G401 (cell line): ENCODE measurements at places on chromosomes 1 and 21. TPM values are rescaled to one million over a fixed set of nuclear protein-coding genes. Genes with fewer than 3 reads are reported as not detected.

GRCh38 chr21:16102113-16102512 lies 372.3 kb downstream of the USP25 start:
- peak; percentile 56 for DNase-seq

GRCh38 chr1:15452216-15452615 lies 4.3 kb upstream of the CELA2A start:
- no peak for DNase-seq

DNA sequence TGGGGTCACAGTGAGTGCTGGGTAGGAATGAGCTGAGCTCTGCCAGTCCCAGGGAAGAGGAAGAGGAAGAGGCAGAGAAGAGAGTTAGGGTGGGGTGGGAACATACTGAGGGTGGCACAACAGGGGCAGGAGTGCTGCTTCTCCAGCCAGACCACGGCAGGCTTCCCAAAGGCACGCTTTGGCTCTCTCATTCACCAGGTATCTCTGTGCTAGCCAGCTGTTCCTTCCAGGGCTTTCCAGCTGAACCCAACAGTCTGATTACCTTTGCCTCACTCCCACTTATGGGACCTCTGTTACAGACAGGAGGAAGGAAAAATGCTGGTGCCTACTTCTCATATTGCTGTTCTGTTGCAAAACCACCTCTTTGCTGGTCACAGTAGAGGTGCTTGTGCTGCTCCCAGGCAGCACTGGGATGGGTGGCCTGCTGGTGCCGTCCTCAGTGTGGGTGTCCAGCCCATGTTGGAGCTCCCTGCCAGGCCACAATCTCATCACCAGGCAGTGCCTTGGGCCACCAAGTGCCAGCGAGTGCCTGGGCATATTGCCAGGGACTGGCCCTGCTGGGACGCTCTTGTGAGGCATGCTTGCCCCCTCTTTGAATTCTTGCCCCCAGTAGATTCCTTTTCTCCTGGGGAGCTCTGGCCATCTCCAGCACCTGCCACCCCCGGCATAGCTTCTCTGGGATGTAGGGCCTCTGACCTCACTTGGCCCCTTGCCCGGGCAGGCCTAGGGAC lies 2.1 kb downstream of the ADORA1 start:
- DNase-seq, result peak; percentile 74

- no peak for DNase-seq
These were observed at the start of gene RBP7 for GRCh38 chr1:9996624-9997582. RBP7 (plus strand) TSS chr1:9997228; CDS start chr1:9997259, 31 bp downstream.

The NEXN gene
- total RNA-seq, result 2.5 and 3.3 TPM in 2 replicates
